Stimulated activated naive CD4-positive, alpha-beta T cell treated with Interleukin-2 at 50 U/mL for 16 hours (primary cell): ENCODE measurements at places on chromosomes 3 and 15.

GRCh38 chr3:124133366-124133940 lies 141.5 kb upstream of the ROPN1 start:
- no peak for DNase-seq

DNA sequence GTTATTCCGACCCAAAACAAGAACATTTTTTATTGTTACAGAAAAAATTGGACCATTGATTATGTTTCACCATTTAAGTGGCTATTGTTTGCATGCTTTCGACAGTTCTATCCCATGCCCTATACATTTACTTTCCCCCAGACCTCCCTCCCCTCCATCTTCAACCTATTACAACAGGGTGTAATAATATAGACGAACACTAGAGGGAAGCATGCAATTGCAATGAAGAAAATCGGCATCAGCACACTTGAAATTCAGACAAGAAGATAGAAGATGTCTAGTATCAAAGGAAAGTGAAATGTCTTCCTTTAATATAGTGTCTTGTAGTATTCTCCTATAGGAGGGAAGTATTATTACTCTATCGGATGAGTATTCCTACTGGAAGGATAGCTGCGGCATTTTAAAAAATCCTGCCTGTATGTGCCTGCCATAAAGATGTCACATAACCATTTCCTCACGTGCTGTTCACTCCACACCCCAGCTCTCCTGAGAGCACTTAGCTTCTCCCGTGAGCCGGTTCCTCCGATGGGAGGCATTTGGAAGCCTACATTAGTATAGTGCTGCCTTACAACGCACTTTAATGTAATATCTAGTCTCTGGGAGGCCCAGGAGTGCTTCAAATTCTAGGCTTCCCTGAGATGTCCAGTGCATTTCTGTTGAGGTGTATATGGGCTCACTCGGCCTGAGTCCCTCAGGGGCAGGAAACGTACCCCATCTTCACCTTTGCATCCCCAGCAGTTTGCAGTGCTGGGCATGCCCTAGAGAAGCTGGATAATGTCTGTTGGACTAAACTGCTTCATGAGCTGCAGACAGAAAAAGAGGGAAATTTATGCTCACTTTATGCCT lies 17.8 kb upstream of the ERICH6 start:
- no peak for DNase-seq

DNA sequence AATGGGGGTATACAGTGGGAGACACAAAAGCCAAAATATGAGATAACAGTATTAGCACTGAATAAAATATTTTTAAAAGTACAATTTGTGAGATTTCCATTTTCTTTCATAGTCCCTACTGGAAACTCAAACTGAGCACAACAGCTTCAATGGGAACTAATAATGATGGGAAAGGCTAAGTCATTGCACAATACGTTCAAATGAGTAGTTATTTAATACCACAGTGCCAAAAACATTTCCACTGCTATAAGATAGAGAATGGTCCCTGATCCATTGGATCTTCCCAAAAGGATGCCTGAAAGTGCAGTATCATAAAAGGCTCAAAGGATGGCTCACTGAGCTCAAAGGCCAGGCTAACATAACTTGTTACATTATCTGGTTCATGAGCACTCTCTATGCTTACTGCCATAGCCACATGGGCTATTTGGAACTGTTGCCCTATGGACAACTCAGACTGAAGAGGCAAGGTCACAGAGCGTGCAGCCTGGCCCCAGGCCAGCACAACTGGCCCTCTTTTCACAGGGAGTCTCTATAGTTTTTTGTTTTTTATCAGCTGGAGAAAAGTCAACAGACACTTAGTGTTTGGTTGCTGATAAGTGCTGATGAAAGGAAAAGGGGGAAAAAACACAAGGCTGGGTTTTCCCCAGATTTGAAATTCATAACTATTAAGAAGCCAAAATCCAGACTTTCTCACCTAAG lies 54.1 kb upstream of the PPIB start:
- no peak for DNase-seq

DNA sequence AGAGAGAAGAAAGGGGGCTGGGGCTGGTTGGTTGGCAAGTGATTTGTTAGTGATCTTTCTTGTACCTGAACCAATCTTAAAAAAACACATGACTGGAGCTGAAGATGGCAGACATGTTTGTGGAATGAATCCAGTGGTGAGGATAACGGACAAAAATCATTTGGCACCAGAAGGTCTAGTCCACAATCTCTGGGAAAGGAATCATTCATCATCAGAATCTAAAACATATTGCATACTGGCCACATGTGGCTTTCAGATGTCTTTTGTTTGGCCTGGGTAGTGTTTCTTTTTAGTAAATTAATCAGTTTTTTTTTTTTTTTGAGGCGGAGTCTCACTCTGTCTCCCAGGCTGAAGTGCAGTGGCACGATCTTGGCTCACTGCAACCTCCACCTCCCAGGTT lies 5.0 kb downstream of the NEK11 start:
- DNase-seq, result no peak

- no peak for DNase-seq
Observed at GRCh38 chr3:12186515-12187286, 28.0 kb upstream of the TIMP4 start.
